ENCODE measurements at places on chromosomes 2 and 18.

- DNase-seq = no peak
These were observed 127.4 kb downstream of the GBX2 start for GRCh38 chr2:236040600-236041328.

DNA sequence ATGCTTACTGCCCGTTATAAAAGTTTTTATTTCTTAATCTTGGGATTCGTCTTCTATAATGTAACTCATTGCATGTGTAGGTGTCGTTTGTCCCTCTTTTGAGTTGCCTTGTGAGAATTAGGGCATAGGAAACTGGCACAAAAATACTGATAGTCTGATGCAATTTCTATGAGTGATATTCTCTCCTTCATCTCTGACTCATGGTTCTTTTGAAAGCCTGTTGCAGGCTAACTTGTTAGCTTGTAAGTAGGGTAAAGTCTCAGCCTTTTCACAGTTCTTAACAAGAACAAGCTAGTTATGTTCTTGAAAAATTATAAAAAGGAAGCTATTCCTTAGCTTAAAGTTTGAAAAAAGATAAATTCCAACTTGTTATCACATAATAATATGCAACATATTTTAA is 1085.4 kb upstream of the NRXN1 start:
- DNase-seq = no peak

DNA sequence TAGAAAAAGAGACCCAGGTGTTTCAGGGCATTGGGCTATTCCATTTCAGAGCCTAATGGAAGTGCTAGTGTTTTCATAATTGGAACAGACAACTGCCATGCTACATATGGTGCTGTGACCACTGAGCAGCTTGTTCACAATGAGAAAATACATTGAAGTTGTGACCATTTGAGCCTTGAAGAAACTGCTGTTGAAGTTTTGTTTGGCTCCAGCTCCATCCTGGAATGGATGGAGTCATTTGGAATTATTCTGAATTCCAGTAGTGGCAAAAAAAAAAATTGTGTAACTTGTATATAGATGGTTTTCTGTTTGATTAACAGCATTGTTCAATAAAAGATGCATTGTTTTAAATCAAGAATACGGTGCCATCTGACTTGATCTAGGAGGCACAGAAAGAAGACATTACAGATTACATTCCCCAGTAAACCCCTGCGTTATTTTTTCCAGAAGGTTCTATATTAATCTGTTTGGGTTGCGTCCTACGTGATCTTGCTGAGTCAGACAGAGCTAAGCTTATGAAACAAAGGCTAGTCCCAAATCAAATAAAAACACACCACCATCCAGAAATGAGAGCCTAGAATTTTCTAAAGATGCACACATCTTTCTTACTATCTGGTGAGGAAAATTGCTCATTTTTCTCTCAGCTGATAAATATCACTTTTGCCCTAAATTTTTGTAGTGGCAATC is 19.2 kb downstream of the FMNL2 start:
- DNase-seq = no peak

DNA sequence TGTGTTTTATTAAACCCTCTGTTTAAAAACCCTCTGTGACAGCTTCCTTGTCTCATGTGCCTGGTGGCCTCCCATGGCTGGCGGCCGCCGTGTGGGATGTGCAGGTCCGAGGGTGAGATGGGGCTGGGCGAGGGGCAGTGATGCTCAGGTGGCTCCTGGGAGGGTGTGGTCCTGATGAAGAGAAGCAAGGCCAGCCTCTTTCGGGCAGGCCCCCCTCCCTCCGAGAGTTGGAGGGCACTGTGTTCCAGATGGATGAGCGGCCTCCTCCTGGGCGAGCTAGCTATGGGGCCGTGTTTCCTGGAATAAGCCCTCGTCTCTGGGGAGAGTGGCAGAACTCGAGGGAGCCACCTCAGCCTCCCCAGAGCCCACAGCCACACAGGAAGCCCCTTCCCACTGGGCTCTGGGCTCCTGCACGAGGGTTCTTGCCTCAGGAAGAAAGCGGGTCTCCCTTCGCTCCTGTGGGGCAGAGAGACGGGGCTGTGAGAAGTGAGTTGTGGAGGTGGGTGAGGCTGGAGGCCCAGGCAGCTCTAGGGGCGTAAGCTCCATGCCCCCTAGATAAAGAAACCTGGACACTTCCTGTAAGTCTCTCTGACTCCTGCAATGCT is 72.1 kb downstream of the ASB1 start:
- DNase-seq = no peak

DNA sequence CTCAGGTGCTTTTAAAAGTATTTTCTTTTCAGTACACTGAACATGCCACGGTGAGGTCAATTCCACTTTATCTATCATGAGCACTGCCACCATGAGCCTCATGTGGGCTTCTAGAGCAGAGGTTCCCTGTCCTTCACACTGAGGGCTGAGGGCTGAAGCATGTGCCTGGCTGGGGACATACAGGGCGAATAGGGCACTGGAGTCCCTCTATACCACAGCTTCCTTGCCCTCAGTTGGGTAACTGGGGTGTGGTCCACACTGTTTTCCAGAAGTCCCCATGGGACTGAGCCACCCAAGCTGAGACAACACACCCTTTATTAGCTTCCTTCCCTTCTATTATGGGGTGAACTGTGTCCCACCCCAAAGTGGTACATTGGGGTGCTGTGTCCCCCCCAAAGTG is 172.2 kb upstream of the ID2 start:
- DNase-seq = no peak

DNA sequence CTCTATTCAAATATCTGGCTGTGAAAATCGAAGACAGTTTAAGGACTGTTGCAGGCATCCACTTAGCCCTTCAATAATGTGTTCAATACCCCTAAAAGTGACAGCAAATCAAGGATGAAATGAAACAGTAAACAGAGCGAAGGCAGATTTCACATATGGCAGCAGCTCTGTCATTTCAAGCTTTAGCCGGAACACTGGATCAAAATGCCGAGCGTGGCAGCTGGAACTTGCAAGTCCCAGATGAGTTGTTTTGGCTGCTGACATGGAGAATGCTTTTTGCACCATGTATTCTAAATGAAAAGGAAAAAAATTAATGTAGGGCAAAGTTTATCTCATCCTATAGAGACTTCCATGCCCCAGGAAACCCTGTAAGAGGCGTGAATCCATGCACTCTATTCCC is 18.0 kb downstream of the LRRC30 start:
- DNase-seq = no peak
